ENCODE measurements at places on chromosomes 3 and 15.
A peak's percentile ranks its signal among the peaks of the same experiment; 100 is the strongest.

DNA sequence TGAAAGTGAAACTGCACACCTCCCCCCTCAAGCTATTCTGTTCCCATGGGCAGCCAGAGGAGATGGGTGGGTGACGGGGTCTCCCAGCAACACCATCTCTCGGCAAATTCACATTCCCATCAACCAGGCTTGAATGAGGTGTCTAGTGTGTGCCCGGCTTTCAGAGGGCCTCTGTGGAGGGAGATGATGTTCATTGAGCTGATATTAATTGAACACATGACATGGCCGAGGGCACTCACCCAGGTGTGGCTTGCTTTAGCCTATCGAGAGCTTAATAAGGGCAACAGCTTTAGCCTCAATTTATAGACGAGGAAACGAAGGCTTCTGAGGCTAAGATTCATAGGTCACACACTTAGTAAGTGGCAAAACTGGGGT lies 288.0 kb downstream of the UACA start:
- no peak for DNase-seq

GRCh38 chr15:58492661-58493397 lies 61.0 kb downstream of the LIPC start:
- peak; percentile 42 for DNase-seq

GRCh38 chr3:148697306-148698189 lies at the start of gene AGTR1:
AGTR1 (plus strand) TSS chr3:148697903; CDS start chr3:148741036, 43,133 bp downstream.
- no peak for DNase-seq

DNA sequence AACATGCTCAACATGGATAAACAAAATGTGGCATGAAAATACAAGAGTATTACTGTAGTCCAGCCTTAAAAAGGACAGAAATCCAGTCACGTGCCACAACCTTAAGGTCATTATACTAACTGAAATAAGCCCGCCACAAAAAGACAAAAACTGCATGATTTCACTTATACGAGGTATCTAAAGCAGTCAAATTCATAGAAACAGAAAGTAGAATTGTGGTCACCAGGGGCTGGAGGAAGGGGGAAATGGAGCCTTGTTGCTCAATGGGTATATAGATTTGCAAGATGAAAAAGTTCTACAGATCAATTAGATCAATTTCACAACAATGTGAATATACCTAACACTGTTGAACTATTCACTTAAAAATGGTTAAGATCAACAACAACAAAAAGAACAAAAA lies 7.4 kb downstream of the GLB1 start:
- DNase-seq, result no peak

DNA sequence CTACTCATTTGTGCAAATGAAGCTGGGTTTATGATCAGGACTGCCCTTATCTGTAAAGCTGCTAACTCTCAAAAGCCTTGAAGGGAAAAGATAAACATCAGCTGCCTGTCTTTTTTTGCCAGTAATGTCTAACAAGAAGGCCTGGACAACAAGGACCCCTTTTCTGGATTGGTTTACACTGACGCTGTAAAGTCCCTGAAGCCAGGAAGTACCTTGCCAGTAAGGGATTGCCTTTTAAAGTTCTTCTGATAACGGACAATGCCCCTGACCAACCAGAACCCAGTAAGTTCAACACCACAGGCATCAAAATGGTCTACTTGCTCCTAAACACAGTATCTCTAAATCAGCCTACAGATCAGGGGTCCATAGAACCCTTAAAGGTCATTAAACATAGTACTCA lies 178.0 kb downstream of the PCCB start:
- DNase-seq, result no peak

- DNase-seq, result no peak
Observed at GRCh38 chr3:196255776-196256175, 31.8 kb downstream of the PCYT1A start.

- DNase-seq, result no peak
Observed at GRCh38 chr3:154131830-154132229, 10.6 kb downstream of the ARHGEF26 start.

DNA sequence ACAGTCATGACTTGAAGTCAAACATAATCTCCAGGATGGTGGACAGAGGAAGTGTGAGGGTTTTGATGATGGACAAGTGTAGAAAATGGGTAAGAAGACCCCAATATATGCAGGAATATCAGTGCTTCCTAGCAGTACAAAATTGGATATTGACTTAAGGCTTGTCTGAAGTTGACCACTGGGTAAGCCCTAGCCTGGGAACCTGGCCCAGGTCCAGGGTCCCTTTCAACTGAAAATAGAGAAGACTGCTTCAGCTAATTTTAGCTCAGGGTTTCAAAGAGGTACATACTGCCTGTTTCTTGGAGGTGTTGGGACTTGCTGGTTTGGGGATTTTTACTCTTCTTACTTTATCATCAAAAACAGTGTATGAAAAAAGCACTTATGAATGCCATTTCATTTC lies 4.7 kb downstream of the NR1D2 start:
- DNase-seq, result no peak

DNA sequence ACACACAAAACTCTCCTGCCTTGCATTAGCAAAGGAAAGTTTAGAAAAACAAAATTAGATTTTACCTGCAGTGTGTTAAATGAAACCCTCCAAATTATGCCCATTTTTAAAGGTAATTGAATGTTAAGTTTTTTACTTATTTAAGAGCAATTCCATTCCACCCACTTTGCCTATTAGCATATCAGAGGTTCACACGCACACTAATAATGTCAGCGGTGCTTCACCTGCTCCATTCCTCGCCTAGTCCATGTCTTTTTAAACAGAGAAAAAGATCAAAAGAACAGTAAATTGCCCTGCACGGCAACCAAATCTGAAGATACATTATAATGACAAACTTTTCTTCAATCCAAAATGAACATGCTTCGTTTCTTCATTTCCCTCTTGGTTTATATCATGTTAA lies 97.3 kb upstream of the LRRN1 start:
- DNase-seq, result no peak

- peak; percentile 31 for DNase-seq
Observed at GRCh38 chr3:184417619-184418327, 37.9 kb downstream of the CHRD start.

DNA sequence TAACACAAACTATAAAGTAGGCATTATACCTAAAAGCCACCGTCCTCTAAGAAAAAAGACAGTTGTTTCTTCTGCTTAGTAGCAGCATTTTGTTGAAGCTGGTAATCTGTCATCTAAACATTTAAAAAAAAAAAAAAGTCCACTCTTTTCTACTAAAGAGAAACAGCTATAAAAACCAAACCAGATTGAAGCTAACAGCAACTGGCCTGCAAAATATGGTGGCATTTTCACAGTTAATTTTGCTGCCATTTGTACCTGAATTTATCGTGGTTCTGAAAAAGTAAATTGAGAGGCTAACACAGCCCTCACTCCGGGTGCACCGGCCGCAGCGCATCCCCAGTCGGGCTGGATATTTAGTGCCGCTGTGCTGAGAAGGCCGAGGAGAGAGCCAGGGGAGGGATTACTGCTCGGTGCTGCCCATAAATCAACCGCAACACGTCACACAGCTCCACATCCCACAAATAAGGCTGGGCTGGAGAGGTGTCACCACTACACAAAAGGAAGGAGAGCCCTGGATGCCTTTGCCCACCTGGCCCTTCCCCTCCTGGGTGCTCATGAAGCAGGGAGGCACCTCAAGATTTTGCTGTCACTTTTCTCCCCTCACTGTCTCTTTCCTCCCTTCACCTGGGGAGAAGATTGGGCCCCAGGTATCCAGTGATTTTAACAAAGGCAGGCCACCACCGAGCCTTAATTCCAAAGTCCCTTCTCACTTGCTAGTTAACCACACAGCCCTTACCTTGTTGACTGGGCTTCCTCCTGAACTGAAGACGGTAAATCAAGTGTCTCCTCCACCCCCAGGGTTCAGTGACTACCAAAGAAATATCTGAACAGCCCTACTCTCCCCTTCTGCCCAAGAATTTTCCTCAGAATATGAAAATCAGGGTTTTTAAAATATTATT lies 44.4 kb downstream of the MECOM start:
- DNase-seq, result no peak

- DNase-seq, result peak; percentile 37
Observed at GRCh38 chr15:64686130-64686735, 89.2 kb downstream of the RBPMS2 start.

DNA sequence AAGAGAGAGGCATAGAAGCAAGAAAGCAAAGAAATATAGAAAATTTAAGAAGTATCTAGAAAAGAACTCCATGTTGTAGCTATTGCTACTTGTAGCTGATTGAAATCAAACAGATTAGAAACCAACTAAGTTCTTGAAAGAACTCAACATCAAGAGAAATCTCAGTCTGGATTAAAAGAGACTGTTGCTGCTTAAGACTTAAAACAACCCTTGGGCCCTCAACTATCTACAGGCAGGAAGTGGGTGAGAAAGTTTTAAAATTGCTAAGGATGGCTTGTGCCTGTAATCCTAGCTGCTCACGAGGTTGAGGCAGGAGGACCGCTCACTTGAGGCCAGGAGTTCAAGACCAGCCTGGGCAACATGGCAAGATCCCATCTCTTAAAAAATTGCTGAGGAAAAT lies 39.3 kb upstream of the C15orf61 start:
- no peak for DNase-seq

DNA sequence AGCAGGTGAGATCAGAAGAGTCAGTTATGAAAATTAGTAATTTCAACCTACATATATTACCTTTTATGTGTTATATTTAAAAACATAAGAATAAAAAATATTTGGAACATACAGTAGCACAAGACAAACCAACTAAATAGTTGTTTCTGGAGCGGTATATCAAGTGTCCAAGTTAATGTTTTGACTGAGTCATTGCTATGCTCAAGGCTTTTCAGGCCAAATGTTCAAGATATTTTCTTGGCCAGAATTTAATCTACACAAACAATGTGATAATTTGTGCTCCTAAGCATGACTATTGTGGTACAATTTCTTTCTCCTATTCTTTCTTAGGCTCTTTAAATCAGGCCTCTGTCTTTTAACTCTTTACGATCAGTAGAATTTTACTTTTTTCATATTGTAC lies 412.4 kb downstream of the RAP2B start:
- no peak for DNase-seq

DNA sequence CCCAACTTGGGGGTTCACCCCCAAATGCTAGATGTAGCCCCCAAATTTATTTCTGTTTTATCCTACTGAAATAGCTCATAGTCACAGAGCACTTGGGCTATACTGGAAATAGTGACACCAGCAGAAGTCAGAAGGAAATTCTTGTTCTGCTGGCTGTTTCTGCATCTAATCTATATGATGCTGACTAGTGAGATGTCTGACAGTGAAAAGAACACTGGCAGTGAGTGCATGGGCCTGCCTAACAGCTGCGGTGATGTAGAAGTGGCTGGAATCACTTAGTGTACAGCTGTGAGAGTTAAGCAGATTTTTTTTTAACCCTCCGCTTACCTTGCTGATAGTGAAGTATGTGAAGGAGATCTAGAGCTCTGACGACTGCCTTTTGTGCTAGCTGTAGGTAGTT lies 14.0 kb downstream of the TTC14 start:
- DNase-seq, result no peak

GRCh38 chr3:183591881-183592521 lies 36.5 kb upstream of the KLHL6 start:
- no peak for DNase-seq

- no peak for DNase-seq
Observed at GRCh38 chr3:143924522-143925285, 46.9 kb upstream of the DIPK2A start.

Data from D721Med (cell line).